HTR-8/SVneo (cell line): ENCODE measurements at places on chromosomes 4 and X.

DNA sequence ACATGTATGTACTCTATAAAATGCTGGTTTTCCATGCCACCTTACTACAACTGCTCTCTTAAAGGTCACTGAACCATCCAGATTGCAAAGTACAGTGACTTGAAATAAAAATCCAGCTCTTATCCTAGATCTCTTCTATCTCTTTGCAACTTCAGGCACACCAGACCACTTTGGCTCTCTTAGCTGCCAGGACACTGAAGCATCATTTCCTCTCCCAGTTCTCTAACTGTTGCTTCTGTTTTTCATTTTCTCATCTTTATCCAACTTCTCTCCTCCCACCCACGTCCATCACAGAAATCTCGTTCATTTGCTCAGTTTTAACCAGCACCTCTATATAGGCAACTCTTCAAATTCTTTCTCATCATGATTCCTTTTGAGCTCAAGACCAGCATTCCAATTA is 74.3 kb downstream of the METTL14 start:
- no peak for DNase-seq

GRCh38 chr4:183449193-183449882 is 4.9 kb downstream of the CDKN2AIP start:
- no peak for DNase-seq

GRCh38 chr4:122749704-122750454 is 17.4 kb downstream of the BBS12 start:
- no peak for DNase-seq

DNA sequence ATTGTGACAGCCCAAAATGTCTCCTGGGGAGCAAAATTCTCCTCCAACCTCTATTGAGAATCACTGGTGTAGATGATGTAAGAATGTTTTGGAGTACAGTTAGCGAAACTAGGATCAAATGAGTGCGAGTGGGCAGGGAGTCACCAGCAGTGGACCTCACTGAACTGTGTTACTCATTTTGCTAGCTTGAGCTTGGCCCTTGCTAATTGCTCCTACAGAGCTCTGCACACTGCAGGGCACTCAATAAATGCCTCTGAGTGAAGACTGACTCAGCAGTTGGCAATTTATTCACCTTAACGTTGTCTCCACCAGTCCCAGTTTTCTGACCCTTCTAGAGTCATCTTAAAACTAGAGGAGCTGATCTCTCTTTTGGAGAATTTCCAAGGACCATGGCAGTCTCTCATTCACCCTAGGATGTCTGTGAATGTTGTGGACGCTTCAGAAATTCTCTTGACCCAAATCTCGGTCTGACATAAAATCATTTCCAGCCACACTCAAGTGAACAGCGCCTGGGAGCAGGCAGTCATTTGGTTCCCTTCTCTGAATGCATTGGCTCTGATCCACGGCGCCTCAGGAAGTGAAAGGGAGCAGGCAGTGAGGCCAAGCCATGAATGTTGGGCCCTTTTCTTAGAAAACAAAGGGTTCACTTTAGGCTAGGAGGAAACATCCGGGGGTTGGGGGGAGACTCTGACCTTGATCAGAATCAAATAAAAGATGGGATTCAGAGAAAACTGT is 148.1 kb downstream of the NWD2 start:
- DNase-seq, result no peak

DNA sequence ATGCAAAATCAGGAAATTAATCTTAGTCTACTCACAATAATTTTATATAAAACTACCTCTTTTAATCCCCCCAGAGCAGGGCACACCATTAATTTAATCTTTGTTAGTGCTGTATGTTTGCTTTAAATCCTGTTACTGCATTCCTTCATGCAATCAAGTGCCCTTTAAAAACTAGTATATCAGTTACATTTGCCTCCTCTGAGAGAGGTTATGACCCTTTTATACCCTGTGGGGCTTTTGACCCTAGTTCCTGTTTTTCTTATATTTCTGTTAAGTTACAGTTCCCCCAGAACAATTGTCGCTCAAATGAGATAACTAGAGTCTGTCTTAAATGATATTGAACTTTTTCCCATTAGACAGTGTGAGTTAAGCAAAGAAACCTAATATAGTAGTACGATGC is 46.2 kb downstream of the GPC4 start:
- DNase-seq, result no peak

DNA sequence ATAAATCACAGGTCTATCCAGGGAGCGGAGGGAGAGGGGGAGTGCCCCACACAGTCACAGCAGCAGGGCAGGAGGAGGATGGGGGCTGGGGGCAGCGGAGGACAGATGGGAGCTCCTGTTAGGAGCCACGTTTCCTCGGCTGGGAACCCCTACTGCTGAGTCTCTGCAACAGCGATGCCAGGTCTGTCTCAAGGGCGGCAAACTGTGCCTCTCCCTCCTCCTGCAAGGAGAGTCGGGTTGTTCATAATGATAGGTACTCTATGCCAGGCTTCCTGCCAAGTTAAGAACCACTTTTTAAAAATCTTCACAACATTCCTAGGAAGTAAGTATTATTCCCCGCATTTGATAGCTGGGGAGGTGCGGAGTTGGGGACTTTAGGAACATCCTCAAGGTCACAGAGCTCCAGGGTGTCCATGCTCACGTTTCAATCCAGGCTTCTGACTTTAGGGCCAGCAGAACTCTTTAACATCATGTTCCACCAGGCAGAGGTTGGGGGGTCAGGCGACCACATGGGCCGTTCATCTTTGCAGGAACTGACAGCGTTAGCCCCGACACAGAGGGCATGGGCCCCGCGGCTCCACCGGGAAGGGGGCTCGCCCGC is 98.3 kb upstream of the MAML3 start:
- no peak for DNase-seq

GRCh38 chrX:34365471-34365870 is 233.4 kb upstream of the FAM47A start:
- DNase-seq, result no peak

GRCh38 chr4:106852426-106852825 is 183.7 kb downstream of the DKK2 start:
- no peak for DNase-seq

DNA sequence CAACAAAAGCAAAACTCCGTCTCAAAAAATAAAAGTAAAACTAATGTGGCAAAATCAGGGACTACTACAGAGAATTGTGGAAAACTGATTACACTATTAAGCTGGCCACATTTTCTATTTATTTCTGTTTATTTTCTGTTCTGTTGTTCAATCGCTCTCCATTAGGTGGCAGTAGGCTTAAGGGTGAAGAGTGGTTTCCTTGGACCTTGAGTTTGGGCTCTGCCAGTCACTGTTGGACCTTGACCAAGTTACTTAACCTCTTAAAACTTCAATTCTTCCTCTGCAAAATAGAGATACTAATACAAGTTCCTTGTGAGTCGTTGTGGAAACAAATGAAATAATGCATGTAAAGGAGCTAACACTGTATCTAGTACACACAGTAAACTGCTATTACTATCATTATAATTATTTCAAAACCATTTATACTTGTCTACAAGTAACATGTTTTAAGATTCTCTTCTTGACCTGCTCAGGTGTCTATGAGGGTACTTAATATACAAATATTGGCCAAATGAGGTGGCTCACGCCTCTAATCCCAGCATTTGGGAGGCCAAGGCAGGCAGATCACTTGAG is 15.2 kb downstream of the HSD17B11 start:
- DNase-seq, result peak; percentile 23

- no peak for DNase-seq
Measured at GRCh38 chrX:136138939-136139338, 8.4 kb upstream of the FHL1 start.

DNA sequence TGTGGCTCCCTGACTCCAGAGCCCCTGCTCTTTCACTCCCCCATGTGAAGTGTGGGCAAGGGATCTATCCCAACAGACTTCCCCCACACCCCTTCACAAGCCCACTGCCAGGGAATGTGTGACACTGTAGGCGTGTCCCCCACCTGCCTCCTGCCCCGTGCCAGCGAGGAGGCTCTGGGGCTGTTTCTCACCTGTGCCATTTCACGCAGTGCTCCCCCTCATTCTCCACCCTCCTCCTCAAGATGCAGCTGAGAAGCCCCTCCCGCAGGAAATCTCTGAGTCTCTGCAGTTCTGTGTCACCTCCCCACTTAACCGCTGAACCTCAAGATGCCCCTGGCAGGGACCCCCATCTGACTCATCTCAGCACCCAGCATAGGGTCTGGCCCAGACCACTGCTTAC is 5.4 kb downstream of the MAN2B2 start:
- no peak for DNase-seq

- no peak for DNase-seq
Measured at GRCh38 chr4:139735381-139736273, 70.0 kb downstream of the MGST2 start.

DNA sequence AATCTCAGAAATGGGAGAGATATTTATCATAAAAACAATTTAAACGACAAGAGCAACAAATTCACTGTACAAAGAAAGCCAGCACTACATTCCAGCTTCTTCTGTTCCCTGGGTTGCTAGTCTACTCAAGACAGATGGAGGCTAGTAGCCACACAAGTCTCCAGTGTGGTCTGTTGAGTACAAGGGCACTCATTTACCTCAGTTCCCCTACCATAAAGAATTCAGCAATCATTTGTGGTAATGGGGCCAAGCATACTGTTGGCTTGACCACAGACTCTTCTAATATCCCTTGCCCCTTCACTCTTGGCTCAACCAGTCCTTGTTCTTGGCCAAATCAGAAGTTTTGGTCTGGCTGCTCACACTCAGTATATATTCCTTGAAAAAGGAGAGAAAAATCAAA is 212.3 kb downstream of the COX18 start:
- DNase-seq, result no peak

- DNase-seq, result no peak
Measured at GRCh38 chrX:50114113-50114512, 86.7 kb downstream of the AKAP4 start.

GRCh38 chr4:88090898-88091297 is 67.5 kb downstream of the ABCG2 start:
- no peak for DNase-seq

DNA sequence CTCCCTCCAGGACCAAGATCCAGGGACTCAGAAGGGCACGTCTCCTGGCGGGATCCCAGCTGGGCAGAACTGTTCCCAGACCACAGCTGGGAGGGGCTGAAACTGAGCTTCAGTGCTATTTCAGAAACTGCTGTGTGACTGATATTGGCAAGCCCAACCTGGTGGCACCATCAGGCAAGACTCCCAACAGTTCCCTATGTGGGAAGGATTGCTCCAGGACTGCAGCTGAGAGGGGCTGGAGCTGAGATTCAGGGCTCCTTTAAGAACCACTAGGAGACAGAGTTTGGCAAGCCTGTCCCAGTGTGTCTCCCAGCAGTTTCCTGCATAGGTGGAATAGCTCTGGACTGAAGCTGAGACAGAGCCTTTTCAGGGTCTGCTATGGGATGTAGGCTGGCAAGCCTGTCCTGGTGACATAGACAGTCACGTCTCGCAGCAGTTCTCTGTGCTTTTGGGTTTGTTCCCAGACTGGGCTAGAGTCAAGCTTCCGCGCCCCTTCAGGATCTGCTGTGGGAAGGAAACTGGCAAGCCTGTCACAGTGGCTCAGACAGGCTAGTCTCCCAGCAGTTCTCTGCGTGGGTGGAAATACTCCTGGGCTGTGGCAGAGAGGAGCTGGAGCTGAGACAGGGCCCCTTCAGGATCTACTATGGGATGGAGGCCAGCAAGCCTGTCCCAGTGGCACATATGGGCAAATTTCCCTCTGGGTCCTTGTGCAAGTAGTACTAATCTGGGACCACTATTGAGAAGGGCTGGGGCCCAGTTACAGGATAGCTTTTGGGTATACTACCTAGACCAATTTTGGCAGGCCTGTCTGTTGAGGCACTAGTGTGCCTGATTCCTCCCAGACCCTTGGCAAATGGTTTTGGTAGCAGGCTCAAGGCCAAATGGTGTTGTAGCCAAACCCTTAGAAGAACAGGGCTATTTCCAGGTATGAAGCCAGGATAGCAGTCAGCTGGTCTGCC is 20.2 kb upstream of the MED14 start:
- DNase-seq, result no peak

GRCh38 chr4:2832981-2833670 is 10.5 kb upstream of the ADD1 start:
- no peak for DNase-seq

DNA sequence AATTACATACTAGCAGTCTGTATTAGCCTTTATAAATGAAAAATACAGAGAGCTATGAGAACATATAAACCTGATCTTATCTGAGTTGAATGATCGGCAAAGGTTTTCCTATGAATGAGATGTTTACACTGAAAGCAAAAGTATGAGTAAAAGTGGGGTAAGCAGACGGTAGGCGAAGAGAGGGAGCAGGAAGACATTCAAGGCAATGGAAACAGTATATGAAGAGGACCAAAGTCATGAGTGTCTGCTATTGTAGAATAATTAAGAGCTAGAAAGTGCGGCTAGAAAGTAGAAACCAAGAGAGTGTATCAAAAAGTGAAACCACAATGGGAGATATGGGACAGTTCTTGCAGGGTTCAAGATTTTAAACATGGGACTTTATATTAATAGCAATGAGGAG is 67.0 kb upstream of the TMLHE start:
- no peak for DNase-seq

DNA sequence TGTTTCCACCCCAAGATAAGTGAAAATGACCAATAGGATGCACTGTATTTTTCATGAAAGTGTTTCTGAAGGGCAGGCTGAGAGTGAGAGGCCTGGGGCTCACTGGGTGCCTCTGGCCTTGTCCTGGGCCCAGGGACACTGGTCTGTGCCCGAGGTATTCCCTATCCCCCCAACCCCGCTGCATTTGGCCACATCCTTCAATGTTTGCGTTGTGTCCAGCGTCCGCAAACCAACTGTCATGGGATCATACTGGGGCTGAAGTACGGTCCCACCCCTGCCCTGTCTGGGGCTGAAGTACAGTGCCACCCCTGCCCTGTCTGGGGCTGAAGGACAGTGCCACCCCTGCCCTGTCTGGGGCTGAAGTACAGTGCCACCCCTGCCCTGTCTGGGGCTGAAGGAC is 22.0 kb upstream of the MSANTD1 start:
- no peak for DNase-seq

DNA sequence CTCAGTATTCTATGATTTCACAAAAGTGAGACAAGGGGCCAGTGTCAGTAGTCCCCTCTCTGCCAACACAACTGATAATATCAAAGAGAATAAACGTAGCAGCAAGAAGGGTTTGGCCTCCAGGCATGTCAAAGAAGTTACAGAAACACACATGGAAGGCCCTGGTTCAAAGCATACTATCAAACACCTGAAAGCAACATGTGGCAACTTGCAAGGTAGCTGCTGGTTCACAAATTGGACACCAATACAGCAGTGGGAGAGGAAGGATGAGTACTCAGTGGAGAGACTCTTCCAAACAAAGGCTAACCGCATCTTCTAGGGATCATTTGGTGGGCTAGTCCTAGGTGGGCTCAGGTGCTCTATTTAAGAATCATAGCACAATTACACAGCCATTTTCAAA is 74.9 kb upstream of the MAOA start:
- DNase-seq, result no peak

DNA sequence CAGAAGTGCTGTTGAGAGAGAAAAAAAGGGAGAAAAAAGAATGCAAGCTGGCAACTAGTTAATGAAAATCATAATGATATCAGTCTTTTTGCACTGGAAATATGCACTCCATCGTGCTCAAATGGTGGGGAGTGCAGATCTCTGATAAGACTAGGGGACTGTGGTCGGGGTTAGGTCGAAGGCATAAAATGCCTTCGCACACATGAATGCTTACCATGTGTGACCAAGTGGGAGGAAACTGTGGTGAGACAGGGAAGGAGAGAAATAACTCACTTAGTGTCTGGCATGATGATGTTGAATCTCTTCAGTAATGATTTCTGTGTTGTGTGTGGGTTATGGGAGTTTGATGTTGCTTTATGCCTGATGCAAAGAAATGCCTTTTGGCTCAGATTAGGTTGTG is 358.9 kb downstream of the FBXO8 start:
- no peak for DNase-seq

GRCh38 chrX:53354669-53355068 is 67.8 kb downstream of the SMC1A start:
- DNase-seq, result no peak
